ENCODE measurements at places on chromosomes 4 and X. TPM values are rescaled to one million over a fixed set of nuclear protein-coding genes. Genes with fewer than 3 reads are reported as not detected.
A peak's percentile ranks its signal among the peaks of the same experiment; 100 is the strongest.

DNA sequence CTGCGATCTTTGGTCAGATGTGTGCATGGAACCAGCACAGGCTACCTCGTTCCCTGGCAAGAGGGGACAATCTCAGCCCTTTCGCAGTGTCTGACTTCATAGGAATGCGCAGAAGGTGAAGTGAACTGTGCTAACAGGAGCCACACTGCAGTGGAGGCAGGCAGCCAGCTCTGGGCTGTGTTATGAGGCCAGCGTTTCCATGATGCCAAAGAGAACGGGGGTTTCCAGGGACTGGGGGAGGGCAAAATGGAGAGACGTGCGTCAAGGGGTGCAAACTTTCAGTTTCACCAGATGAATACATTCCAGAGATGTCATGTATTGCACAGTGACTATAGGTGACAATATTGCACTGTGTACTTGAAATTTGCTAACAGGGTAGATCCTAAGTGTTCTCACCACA lies 30.4 kb downstream of the CLDN34 start:
- H3K4me1 ChIP-seq = no peaks in the 10 kb centered on the region
- no peak for DNase-seq
- no peak overlapping the region for H3K4me3 ChIP-seq
- H3K36me3 ChIP-seq = no peaks in the 10 kb centered on the region

GRCh38 chr4:73439445-73439844 lies 3.4 kb downstream of the AFP start:
- no peak overlapping the region for H3K4me3 ChIP-seq
- H3K4me1 ChIP-seq = no peaks in the 10 kb centered on the region
- no peak for DNase-seq
- H3K27ac ChIP-seq = no peak overlapping the region

DNA sequence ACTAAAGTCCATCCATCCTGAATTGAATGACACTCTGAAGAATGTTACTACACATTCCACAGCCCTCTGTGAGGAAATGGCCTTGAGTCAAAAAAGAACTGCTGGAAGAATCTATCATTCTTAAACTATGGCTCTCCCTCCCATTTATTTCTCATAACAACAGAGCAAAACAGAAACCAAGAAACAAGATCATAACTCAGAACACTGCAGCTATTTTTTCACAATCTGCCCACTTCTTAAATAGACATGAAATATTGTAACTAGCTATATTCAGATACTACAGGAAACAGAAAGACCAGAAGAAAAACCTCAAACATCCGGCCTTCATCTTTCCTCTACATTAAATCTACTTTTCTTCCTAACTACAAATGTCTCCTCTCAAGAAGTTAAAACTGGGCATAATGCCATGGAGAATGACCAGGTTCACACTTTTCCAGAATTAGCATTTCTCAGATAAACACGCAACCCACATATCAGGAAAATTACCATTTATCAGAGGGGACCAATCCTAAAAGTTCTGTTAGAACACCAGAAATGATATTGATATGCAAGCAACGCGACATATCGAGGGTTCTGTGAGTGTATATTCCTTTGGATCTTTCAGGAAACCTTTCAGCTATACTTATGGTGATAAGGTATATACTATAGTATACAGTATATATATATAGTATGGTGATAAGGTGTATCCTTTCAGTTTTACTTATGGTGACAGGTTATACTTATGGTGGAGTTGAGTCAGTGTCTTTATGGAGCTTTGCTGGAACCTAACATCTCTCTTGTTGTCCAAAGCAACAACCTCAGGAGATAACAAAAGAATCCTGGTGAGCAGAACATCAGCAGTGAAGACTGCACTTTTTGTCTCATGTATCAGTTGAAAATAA lies 60.4 kb upstream of the IRF2 start:
- no peaks in the 10 kb centered on the region for H3K36me3 ChIP-seq
- no peak overlapping the region for H3K4me3 ChIP-seq
- peak overlapping the region; percentile 95 for H3K27ac ChIP-seq
- H3K4me1 ChIP-seq = peaks cover 4% of the 10 kb centered on the region
- H3K27me3 ChIP-seq = no peaks in the 10 kb centered on the region

- no peak overlapping the region for H3K27ac ChIP-seq
- no peak overlapping the region for H3K4me3 ChIP-seq
- H3K27me3 ChIP-seq = no peaks in the 10 kb centered on the region
- no peaks in the 10 kb centered on the region for H3K4me1 ChIP-seq
Measured at GRCh38 chr4:44927399-44928380, 201.3 kb upstream of the GNPDA2 start.

DNA sequence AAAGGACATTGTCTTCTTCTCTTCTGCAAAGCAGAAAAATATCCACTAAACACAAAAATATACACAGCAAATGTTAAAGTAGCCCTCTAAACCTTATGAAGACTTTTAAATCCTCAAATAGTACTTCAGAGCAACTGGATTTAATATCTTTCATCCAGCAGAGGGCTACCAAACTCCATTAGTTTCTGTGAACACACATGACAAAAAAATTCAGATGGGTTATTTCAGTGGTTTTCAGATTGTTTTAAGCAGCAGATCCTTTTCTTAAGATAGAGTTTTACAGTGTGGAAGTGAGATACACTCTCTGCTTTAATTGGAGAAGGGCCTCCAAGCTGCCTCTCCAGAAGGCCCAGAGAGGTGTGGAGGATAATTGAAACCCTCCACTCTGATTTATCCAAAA lies 56.7 kb downstream of the ANK2 start:
- peak overlapping the region; percentile 29 for H3K27ac ChIP-seq
- DNase-seq = no peak
- no peaks in the 10 kb centered on the region for H3K27me3 ChIP-seq
- no peak overlapping the region for H3K4me3 ChIP-seq
- H3K36me3 ChIP-seq = no peaks in the 10 kb centered on the region

DNA sequence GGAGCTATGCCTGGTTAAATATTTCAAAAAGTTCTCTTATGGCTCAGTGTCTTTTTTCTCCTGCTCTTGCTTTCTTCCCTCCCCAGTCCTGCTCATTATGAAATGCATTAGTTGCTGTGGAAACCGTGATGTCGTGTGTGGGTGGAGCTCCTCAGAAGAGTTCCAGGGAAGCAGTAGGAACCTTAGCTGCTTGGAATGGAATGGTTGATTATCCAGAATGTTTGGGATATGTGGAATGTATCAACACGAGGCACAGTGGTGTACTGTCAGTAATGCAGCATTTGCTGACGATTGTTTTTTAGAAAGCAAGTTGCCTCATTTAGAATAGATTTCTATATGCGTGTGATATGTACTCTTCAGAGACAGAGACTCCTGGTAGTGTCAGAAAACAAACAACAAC lies 333.2 kb downstream of the ARHGAP10 start:
- DNase-seq = no peak
- no peak overlapping the region for H3K27ac ChIP-seq
- no peak overlapping the region for H3K4me3 ChIP-seq
- no peaks in the 10 kb centered on the region for H3K4me1 ChIP-seq
- no peaks in the 10 kb centered on the region for H3K27me3 ChIP-seq

- H3K27me3 ChIP-seq = no peaks in the 10 kb centered on the region
- H3K4me1 ChIP-seq = no peaks in the 10 kb centered on the region
- no peak overlapping the region for H3K27ac ChIP-seq
- no peak for DNase-seq
- no peak overlapping the region for H3K4me3 ChIP-seq
- H3K36me3 ChIP-seq = no peaks in the 10 kb centered on the region
Measured at GRCh38 chrX:107293056-107293455, 86.6 kb downstream of the DNAAF6 start.

DNA sequence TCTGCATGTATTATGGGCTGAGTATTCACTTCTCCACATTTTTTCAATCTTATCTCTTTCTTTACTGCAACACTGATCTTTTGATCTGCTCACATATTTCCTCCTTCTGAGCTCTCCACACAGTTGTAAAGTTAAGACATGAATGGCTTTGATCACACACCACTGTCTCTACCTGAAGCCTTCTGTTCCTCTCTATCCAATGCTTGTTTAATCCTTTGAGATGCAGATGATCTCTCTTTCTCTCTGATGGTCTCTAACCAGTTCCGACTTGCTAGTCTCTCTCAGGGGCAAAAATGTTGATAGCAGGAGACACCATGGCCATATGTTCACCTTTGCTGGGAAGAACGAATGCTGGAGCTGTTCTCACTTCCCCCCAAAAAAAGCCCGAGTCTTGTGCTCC lies 162.4 kb downstream of the UNC5C start:
- no peaks in the 10 kb centered on the region for H3K36me3 ChIP-seq
- no peaks in the 10 kb centered on the region for H3K4me1 ChIP-seq
- no peak overlapping the region for H3K4me3 ChIP-seq
- no peaks in the 10 kb centered on the region for H3K27me3 ChIP-seq
- DNase-seq = no peak

GRCh38 chrX:22516893-22517292 lies 244.2 kb downstream of the CBLL2 start:
- H3K4me3 ChIP-seq = no peak overlapping the region
- H3K27ac ChIP-seq = no peak overlapping the region
- H3K36me3 ChIP-seq = no peaks in the 10 kb centered on the region
- H3K27me3 ChIP-seq = no peaks in the 10 kb centered on the region
- no peaks in the 10 kb centered on the region for H3K4me1 ChIP-seq

DNA sequence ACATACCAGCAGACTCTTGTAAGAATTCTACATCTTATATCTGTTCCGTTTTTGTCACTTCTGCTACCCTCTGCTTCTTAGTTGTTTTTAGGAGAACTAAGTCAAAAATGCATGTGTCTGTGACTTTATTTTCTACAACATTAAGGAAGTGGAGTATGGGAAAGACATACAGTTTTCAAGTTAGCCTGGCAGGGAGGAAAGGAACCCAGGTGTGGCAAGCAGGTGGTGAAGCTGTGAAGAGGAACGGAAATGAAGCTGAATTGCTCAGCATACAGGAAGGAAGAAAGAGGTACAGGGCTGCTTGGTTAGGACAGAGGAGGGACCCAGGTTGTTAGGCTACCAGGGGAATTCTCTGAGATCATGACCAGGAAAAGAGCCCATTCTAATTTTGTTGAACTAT lies 9.4 kb downstream of the GPRIN3 start:
- H3K4me1 ChIP-seq = no peaks in the 10 kb centered on the region
- H3K36me3 ChIP-seq = no peaks in the 10 kb centered on the region
- no peaks in the 10 kb centered on the region for H3K27me3 ChIP-seq
- no peak for DNase-seq

GRCh38 chrX:101925733-101926132 lies 6.1 kb downstream of the ZMAT1 start:
- no peaks in the 10 kb centered on the region for H3K4me1 ChIP-seq
- no peaks in the 10 kb centered on the region for H3K27me3 ChIP-seq
- no peak overlapping the region for H3K27ac ChIP-seq

DNA sequence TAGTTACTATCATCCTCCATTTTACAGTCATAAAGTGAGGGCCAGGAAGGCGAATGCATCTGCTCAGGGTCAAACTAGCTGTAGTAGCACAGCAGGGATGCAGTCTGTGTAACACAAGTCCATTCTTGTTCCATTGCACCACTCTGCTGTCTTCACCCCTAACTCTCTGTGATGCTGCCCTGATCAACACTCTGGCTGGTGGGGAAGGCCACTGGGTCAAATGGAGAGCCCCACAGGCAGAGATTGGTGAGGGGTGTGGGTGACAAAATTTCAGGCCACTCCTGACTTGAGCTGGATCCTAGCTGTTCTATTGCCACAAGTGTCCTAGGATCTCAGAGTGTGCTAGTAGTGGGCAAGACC lies 136.5 kb downstream of the PJA1 start:
- H3K4me3 ChIP-seq = no peak overlapping the region
- no peak overlapping the region for H3K27ac ChIP-seq
- H3K36me3 ChIP-seq = no peaks in the 10 kb centered on the region
- no peak for DNase-seq

DNA sequence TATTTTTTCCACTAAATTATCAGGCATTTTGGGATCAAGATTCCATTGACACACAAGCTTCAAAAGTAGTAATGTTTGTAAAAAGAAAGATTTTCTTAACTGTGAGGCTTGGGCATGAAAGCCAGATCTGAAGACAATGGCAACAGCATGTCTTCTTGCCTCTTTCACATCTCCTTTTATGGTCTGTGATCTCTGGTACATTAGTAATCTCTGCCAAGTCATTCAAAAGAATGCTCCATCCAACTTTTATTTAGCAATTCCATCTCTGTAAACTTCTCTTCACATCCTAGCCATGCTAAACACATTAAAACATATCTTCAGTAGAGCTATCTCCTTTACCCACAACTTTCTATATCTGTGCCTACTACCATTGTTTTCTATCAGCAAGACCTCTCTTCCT lies 465.4 kb downstream of the FAT4 start:
- H3K4me1 ChIP-seq = no peaks in the 10 kb centered on the region
- no peaks in the 10 kb centered on the region for H3K36me3 ChIP-seq
- DNase-seq = no peak
- H3K4me3 ChIP-seq = no peak overlapping the region

DNA sequence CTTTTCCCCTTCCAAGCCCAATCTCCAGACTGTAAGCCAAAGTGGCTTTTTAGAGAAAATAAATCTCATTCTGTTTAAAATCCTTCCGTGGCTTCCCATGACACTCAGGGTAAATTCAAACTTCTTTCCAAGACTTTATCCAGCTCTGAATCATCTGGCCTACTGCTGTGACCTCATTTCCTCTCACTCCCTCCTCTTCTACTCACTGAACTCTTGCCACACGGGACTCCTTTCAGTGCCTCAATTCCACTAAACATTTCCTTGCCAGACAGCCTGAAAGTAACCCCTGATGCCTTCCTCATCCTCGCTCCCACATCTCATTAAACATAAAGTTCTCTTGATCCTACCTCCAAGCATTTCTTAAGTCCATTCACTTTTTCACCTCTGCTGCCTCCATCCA lies 27.8 kb upstream of the RNF128 start:
- H3K4me1 ChIP-seq = no peaks in the 10 kb centered on the region
- H3K27ac ChIP-seq = no peak overlapping the region
- no peak overlapping the region for H3K4me3 ChIP-seq

DNA sequence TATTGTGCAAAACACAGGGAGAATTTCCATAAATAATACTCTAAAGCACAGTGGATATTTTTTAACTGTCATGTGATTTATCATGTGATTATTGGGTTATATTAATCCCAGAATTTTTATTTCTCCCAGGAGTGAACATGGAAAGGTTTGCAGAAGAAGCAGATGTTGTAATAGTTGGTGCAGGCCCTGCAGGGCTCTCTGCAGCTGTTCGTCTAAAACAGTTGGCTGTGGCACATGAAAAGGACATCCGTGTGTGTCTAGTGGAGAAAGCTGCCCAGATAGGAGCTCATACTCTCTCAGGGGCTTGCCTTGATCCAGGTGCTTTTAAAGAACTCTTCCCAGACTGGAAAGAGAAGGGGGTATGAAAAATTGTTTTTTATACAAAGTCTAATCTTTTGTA lies 10.0 kb downstream of the ETFDH start:
- H3K36me3 ChIP-seq = no peaks in the 10 kb centered on the region
- no peaks in the 10 kb centered on the region for H3K27me3 ChIP-seq
- DNase-seq = no peak
- no peak overlapping the region for H3K27ac ChIP-seq
- no peaks in the 10 kb centered on the region for H3K4me1 ChIP-seq

GRCh38 chr4:19382993-19383756 lies 868.5 kb upstream of the SLIT2 start:
- H3K4me1 ChIP-seq = no peaks in the 10 kb centered on the region
- H3K27ac ChIP-seq = no peak overlapping the region
- no peaks in the 10 kb centered on the region for H3K36me3 ChIP-seq
- no peak overlapping the region for H3K4me3 ChIP-seq

Gene CHIC2
- total RNA-seq = 80.2 TPM

Gene EDA2R
- total RNA-seq = not detected

Gene CTAG2
- not detected for total RNA-seq

Gene SUV39H1
- total RNA-seq = 7.8 TPM

Gene SLC7A11
- not detected for total RNA-seq
